Naive thymus-derived CD4-positive, alpha-beta T cell (primary cell): ENCODE measurements at places on chromosomes 12 and 14. TPM values are rescaled to one million over a fixed set of nuclear protein-coding genes. Genes with fewer than 3 reads are reported as not detected.

The TMEM63C gene
- not detected for polyA plus RNA-seq

GRCh38 chr12:105659355-105660075 lies 329.0 kb downstream of the C12orf75 start:
- no peak overlapping the region for H3K27ac ChIP-seq
- no peak overlapping the region for H3K4me3 ChIP-seq
- no peaks in the 10 kb centered on the region for H3K4me1 ChIP-seq

GRCh38 chr12:94560431-94561221 lies 89.7 kb downstream of the TMCC3 start:
- no peaks in the 10 kb centered on the region for H3K36me3 ChIP-seq
- H3K4me1 ChIP-seq = no peaks in the 10 kb centered on the region
- no peaks in the 10 kb centered on the region for H3K27me3 ChIP-seq

DNA sequence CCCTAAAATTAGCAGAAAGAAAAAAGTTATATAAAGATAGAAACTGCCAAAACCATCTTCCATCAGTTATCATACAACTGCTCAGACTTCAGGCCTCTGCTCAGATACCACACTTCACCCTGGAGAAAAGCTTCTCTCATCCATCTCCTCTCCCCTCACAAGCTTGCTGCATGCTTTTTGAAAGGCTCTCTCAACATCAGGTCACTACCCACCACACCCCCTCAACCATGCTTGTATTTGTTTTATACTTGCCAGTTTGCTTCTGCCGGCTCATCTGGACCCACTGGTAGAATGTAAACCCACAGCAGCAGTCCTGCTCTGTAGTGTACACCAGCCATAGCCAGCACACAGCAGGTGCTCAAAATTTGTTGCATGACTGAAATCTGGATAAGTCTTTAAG lies 8.8 kb downstream of the PPP1CC start:
- no peak overlapping the region for H3K27ac ChIP-seq
- H3K27me3 ChIP-seq = no peaks in the 10 kb centered on the region
- no peak for DNase-seq
- H3K36me3 ChIP-seq = peaks cover 50% of the 10 kb centered on the region

DNA sequence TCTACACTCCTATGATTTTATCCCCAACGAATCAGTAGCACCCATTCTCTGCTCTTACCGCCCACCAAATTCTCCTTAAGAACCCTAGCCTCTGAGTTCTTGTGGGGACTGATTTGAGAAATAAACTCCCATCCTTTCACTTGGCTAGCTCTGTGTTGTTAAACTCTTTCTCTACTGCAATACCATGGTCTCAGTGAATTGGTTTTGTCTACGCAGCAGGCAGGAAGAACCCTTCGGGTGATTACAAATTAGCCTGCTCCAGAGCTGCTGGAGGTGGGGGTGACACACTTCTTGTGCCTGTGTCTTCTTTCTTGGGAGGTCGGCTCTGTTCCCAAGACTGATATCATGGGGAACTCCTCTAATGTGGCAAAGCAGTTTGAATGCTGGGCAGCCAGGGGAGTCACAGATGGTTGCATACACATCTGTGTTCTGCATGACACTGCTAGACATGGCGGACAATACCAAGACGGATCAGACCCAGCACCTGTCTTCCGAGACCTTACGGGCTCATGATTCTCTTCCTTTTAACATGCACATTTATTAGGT lies 1.6 kb upstream of the C1S start:
- no peaks in the 10 kb centered on the region for H3K27me3 ChIP-seq
- DNase-seq = no peak
- H3K4me3 ChIP-seq = no peak overlapping the region
- no peaks in the 10 kb centered on the region for H3K36me3 ChIP-seq
